HepG2 (cell line): ENCODE measurements at places on chromosomes 7 and 10.

DNA sequence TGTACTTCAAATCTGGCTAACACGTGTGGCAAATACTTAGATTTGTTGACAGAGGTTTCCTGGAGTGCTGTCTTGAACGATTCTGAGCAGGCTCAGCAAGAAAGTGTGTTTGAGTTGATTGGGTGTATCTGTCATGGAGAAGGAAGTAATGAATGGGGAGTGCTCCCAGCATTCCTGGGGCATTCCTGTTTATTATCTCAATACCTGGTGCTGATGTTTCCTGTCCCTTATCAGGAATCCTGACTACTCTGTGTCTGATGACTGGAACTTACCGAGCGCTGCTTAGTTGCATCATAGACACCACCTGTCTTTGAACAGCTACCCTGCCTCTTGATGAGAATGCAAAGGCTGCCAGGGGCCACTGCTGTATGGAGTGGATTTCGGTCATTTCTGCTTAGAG lies 41.0 kb upstream of the TMEM248 start:
- H3K4me3 ChIP-seq: no peak overlapping the region
- H3K36me3 ChIP-seq: no peaks in the 10 kb centered on the region; the same call in none of the 2 replicates
- no peaks in the 10 kb centered on the region for H3K27me3 ChIP-seq
- DNase-seq: no peak

- no peak within 1 kb of the TSS for H3K4me3 ChIP-seq
- H3K4me1 ChIP-seq: no peaks in the 10 kb centered on the region
- H3K27me3 ChIP-seq: no peaks in the 10 kb centered on the region
Measured at GRCh38 chr7:100358027-100358856, at the start of gene PILRB. TSS of gene PILRB (plus strand) at chr7:100358117. CDS start at chr7:100358303, 186 bp downstream.

- no peak overlapping the region for H3K27ac ChIP-seq
- no peak for DNase-seq
- H3K36me3 ChIP-seq: no peaks in the 10 kb centered on the region
- no peaks in the 10 kb centered on the region for H3K27me3 ChIP-seq
Measured at GRCh38 chr7:114623146-114623545, 208.5 kb downstream of the FOXP2 start.

- H3K36me3 ChIP-seq: no peaks in the 10 kb centered on the region
- peaks cover 45% of the 10 kb centered on the region for H3K4me1 ChIP-seq
- H3K4me3 ChIP-seq: peak overlapping the region; percentile 27; the same call in 1 of the 2 replicates
- no peak for DNase-seq
- H3K27me3 ChIP-seq: peaks cover 7% of the 10 kb centered on the region; the same call in 1 of the 2 replicates
Measured at GRCh38 chr7:362402-363096, 72.6 kb downstream of the FOXL3 start.

DNA sequence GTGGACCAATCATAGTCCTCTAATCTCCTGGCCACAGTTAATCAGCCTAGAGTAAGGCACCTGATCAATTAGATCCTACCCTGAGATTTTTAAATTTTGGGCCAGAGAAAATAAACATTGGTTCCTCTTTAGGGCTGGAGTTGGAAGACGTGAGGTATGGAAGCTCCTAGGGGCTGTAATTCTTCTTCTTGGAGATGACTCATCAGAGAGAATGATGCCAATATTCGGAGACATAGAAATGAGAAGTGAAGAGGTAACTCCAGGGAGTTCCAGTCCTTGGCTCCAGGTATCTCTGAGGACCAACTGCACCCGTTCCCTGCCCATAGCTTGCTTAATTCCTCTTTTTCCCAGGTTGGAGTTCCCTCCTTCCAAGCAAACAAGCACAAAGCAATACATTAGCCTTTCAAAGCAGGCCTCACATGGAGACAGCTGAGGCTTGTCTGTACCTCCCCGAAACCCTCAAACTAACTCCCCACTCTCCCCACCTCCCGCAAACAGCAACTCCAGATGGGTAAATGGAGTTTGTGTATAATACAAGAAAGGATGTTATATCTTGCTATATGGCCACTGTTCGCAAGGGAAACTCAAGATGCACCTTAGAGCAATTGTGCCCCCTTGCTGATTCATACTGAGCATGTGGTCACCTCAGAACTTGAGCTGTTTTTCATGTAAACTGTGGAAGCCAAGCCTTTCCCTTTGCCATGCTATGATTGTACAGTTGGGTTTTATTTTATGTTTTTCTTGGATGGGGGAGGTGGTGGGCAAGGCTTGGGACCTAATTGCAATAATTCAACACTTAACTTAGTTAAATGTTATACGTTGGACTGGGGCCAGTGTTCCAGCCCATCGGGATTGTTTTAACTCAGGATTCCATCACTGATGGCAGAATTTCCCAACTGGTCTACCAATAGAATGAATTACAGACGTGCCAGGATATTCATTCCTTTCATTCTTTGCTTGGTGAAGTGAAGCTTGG lies 29.3 kb downstream of the PIK3AP1 start:
- H3K27me3 ChIP-seq: no peaks in the 10 kb centered on the region
- H3K4me1 ChIP-seq: no peaks in the 10 kb centered on the region
- no peak overlapping the region for H3K4me3 ChIP-seq
